ENCODE measurements at places on chromosomes 7 and 10.
A peak's percentile ranks its signal among the peaks of the same experiment; 100 is the strongest.

- no peak for DNase-seq
These were observed 28.1 kb downstream of the ARID5B start for GRCh38 chr10:61929555-61929954.

DNA sequence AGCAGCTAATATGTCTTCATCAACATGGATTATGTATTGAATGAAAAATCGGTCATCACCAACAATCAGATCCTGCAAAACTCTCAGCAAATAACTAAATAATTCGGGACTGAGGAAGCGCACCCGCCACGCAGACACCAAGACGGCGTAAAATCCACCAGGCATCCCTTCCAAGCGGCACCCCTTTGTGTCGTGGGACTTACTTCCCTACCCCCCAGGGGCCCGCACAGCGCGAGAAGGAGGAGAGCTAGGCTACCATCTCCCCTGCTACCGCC lies 721 bp downstream of the ARL3 start:
- DNase-seq: no peak

GRCh38 chr7:81839708-81840369 lies 70.0 kb upstream of the HGF start:
- no peak for DNase-seq

GRCh38 chr10:72948762-72949161 lies 5.8 kb downstream of the PLA2G12B start:
- no peak for DNase-seq

DNA sequence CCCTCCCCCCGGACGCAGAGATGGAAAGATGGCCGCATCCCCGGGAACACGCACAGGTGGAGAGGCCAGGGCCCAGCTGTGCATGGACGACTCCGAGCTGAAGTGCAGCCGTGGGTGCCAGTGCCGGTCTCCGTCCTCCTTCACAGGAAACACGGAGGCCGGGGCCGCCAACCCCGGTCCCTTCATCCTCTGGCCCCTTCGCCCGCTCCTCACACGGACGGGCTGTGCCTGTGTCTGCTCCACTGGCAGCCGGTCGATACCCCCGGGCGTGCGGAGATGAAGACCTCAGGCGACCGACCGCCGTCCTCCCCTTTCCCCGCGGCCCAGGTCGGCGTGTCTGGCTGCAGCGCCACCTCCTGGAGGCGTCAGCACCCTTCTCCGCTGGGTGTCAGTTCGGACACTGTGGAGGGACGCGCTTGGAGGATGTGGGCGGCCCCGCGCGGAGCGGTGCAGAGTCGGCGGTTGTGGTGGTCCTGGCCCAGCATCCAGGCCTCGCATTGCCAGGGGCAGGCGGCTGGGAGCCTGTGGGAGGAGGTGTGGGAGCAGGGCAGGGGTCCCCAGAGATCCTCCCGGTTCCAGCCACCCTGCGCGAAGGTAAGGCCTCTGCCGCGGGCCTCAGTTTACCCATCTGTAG lies 9.9 kb downstream of the ZNF511 start:
- peak; percentile 60 for DNase-seq

DNA sequence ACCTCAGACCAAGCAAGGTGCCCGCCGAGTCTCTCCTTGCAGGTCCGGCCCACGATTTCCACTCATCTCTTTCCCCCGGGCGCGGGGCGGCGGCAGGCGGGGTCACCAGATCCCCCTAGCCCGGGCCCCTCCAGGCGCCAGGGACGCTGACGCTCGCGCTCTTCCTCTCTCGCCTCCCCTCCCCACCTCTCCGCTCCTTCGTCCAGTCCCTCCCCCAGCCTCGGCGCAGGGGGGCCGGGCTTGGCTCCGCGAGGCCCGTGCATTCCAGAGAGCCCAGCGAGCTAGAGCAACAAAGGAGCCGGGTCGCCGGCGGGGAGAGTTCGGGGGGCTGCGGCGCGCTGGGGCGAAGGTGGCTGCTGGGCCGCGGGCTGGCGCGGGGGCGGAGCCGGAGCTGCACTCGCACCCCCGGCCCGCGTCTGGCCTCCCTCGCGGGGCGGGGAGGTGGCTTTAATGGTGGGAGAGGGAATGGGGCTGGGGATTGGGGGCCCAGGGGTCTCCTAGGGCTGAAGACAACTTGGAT lies at the start of gene SMO:
Gene SMO (plus strand): TSS at position 262 of the 520 bp plus-strand sequence. CDS start 519 bp downstream, outside the sequence.
- DNase-seq: no peak

DNA sequence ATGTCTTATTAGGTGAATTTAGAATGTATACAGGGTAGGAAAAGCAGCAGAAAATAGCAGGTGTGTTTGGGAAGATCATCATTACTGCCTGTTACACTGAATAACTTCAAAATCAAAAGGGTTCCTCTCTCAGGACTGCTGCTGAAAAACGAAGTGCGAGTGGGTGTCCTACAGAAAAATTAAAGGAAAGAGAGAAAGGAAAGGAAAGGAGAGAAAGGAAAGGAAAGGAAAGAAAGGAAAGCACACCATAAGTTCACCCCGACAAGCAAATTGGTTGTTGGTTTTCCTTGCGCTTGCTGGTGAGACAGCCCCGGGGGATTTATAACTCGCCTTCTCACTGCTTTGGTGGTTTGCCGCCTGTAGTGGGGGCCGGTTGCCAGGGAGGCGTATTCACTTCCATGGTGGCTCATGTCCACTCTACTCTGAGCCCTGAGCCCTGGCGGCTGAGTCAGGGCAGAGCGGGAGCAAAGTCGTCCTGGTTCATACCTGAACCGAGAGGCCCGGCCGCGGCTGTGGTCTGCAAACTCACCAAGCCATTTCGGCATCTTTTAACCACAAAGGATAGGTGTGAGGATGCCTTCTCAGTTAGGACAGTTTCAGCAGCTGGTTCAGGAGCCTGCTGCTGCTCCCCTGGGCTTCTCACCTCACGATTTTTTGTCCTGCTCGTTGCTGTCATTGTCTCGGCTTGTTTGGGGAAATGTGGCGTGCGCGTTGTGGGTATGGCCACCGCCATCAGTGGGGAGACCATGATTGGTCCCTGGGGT lies 26.1 kb downstream of the INPP5A start:
- DNase-seq: no peak

DNA sequence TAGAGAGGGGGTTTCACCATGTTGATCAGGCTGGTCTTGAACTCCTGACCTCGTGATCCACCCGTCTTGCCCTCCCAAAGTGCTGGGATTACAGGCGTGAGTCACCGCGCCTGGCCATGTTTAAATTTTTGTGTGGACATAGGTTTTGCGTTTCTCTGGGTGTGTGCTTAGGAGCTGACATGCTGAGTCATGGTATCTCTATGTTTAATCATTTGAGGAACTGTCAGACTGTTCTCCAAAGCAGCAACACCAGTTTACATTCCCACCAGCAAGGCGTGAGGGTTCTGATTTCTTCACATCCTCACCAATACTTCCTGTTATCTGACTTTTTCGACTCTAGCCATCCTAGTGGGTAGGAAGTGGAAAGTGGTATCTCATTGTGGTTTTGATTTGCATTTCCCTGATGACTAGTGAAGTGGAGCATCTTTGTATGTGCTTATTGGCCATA lies 153.7 kb downstream of the DNAJB6 start:
- DNase-seq: no peak

DNA sequence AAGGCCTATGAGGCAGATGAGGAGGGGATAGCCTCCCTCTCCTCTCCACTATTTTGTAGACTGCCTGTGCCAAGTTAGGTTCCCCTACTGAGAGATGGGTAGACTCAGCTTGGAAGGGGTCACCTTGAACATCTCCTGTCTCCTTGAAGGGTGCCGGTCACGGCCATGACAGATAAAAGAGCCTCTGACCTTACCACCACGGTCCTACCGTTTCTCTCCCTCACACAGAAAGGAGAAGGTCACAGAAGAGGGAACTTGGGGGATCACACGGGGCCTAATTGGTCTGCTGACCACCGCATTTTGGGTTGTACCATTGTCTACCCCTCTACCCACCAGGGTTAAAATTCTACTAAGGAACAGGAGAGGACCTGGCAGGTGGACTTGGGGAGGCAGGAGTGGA lies 17.0 kb downstream of the PRSS2 start:
- no peak for DNase-seq

- no peak for DNase-seq
These were observed 72.8 kb upstream of the DDC start for GRCh38 chr7:50637725-50638643.

GRCh38 chr10:93198401-93199131 lies 124.9 kb downstream of the CYP26A1 start:
- DNase-seq: no peak

DNA sequence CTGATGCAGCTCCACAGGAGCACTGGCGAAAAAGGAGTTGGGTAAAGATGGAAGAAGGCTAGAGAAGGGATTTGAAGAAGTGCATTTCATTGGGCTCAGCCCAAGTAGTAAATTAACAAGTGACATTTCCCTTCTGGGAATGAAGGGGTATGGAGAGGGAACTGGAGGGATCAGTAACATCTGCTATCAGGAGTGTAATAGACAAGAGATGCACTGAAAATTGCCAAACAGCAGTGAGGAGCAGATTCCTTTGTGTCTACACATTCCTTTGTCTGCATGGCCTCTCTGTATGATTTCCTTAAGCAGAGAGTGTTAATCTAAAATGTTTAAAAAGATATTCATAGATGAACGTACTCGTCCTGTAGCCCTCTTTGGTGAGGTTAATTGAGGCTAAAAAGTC lies 148.2 kb upstream of the FERD3L start:
- no peak for DNase-seq

DNA sequence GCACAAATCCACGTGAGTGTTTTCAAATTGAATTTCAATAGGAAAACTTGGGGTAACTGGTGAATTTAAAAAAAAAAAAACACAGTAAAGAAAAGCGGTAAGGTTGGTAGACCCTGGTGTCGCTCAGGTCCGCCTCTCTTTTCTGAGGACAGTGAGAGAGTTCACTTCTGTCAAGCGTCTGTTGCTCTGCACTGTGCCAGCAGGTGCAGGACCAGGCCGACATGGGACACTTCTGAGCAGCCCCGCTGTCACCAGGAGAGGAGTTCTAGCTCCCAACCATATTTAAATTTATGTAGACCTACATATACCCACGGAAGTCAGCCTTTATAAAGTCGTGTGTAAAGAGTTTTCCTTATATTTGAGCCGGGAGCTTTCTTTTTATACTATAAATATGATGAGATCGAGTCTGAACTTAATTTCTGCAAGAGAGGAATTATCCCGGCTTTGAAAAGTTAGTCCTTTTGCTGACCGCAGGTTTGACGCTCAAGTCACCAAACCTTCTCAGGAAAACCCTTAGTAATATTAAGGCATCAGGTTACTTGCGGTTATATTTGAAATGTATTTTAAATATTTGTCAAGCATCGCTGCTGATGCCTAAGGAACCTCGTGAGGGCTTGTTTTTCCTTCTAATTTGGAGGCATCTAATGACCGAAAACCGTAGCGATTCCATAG lies 531 bp downstream of the IKZF1 start:
- no peak for DNase-seq

DNA sequence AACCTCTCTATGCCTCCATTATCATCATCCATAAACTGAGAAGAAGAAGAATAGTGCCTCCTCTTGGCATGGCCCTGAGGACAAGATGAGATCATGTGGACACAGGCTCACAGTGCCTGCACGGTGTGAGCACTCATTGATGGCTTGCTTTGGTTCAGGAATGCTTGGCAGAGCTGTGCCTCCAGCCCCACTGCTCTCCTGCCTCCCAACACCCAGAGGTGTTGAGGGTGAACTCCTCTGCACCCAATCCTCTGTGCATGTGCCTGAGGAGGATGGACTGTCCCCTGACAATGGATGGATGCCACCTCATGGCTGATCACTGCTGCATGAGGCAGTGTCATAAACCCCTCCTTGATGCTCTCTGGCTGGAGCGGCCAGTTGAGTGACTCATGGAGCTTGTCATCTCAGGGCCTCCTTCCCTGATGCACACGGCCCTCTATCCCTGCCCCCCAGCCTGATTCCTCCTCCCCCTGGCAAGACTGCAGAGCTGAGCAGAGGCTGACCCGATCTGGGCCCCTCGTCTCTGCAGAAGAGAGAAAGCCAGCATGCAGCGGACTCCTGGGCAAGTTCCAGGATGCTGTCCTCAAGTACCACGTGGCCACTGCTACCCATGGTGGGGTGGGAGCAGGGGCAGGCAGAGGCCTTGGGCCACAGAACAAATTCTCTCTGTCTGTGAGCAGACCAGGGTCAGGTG lies 136.3 kb downstream of the KCNMA1 start:
- no peak for DNase-seq

- no peak for DNase-seq
These were observed 25.6 kb upstream of the GALNTL5 start for GRCh38 chr7:151930695-151931094.

DNA sequence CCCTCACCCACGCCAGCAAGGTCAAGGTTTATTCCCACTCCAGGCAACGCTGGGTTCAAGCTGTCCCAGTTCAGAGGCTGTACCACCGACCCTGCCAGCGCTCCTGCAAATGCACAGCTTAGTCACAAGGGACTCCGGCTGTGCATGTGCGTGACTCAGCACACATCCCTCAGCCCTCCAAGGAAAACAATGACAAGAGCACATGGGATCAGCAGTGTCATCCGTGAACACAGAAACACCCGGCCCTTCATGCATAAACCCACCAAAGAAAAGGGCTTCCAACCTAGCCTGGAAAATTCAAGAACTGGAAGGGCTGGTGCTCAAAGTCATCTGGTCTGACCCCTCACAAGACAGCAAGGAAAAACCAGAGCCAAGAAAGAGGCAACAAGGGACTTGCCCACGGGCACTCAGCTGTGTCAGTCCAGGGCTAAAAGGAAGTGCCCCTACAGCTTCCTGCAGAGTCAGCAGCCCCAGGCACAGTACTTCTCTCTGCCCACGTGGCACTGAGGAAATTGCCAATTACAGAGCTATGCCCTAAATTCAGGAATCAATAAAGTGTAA lies 106.1 kb downstream of the KCNMA1 start:
- DNase-seq: no peak

- DNase-seq: no peak
These were observed 228.3 kb downstream of the CALN1 start for GRCh38 chr7:72183835-72184234.

- no peak for DNase-seq
These were observed 22.6 kb downstream of the WDR11 start for GRCh38 chr10:120873741-120874140.

- DNase-seq: no peak
These were observed 6.8 kb upstream of the MACC1 start for GRCh38 chr7:20224025-20224424.

DNA sequence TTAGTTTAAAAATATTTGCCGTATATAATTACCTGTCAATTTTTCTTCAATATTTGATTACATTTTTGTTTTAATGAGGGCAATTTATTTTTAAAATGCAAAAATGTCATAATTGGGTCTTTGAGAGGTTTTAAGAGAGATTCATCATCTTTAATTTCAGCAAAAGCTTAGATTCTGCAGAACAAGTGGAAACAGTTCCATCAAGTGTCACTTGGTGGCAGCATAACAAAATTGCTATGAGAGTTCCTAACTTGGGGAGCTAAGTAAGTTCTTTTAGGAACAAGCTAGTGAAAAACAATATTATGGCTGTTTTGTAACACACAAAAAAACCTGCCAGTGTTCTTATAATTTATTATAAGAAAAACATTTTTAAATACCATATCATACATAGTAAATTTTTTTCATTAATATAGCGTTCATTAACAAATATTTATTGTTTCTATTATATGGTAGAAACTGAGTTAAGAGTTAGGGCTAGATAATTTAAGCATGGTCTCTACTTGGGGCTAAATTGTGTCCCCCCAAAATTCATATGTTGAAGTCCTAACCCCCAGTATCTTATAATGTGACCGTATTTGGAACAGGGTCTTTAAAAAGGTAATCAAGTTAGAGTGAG lies 155.2 kb downstream of the MAGI2 start:
- no peak for DNase-seq

GRCh38 chr7:37924491-37925041 lies 4.1 kb downstream of the EPDR1 start:
- DNase-seq: no peak

- no peak for DNase-seq
These were observed 56.5 kb downstream of the CTTNBP2 start for GRCh38 chr7:117816727-117817126.

- DNase-seq: peak; percentile 69
These were observed at the start of gene COA1 for GRCh38 chr7:43729214-43729923. Gene COA1, minus strand, starts transcription at chr7:43729523. Its CDS starts 80,909 bp downstream, at chr7:43648614.

- DNase-seq: no peak
These were observed 56.2 kb downstream of the EEPD1 start for GRCh38 chr7:36208997-36209813.
